ENCODE measurements at places on chromosomes 16 and 17.
A peak's percentile ranks its signal among the peaks of the same experiment; 100 is the strongest.

DNA sequence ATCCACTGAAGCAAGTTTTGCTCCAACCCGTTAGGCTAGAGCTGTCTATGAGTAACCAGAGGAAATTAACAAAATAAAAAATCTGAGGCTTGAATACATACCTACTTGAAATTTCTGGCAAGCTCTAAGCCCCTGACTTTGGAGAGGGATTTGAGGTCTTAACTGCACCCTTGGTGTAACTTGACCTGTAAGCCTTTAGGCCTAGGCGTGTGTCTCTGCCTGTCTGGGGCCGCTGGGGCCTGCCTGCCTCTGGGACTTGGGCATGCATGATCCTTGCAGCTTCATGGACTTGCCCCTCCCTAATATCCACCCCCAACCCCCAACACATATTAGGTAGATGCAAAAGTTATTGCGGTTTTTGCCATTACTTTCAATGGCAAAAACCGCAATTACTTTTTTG lies 3.7 kb upstream of the CDC42EP4 start:
- DNase-seq, result no peak

GRCh38 chr16:66263973-66264310 lies 102.5 kb upstream of the CDH5 start:
- no peak for DNase-seq

DNA sequence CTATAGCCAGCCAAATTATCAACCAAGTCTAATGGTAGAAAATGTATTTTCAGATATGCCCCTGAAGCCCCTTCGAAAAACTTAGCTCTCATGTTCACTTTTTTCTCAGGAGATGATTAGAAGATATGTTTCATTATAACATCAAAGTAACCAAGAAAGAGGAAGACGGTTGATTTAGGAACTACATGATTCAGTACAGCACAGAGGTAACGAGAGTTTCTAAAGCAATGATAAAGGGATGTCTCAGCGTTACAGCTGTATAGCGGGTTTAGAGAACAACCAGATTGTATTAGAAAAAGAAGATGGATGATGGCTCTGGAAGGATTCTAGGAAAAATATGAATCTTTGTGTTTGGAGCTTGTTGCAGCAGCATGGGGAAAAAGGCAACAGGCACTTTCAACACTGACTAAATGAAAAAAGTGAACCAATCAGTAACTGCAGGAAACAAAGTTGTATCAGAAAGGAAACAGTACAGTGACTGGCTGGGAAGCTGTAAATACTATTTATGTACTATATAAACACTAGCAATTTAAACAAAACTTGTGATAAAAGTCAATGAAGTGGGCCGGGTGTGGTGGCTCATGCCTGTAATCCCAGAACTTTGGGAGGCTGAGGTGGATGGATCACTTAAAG lies 21.5 kb downstream of the MBTD1 start:
- DNase-seq, result no peak

GRCh38 chr16:29154088-29154487 lies 169.2 kb downstream of the LAT start:
- no peak for DNase-seq

- no peak for DNase-seq
Measured at GRCh38 chr16:77133706-77134105, 57.3 kb upstream of the MON1B start.

- no peak for DNase-seq
Measured at GRCh38 chr16:84967828-84968227, 43.5 kb downstream of the ZDHHC7 start.

- no peak for DNase-seq
Measured at GRCh38 chr17:78147315-78147998, 1.3 kb downstream of the C17orf99 start.

- no peak for DNase-seq
Measured at GRCh38 chr16:11683145-11683544, 14.9 kb downstream of the SNN start.

GRCh38 chr16:12462426-12463280 lies 341.0 kb downstream of the CPPED1 start:
- DNase-seq, result no peak

DNA sequence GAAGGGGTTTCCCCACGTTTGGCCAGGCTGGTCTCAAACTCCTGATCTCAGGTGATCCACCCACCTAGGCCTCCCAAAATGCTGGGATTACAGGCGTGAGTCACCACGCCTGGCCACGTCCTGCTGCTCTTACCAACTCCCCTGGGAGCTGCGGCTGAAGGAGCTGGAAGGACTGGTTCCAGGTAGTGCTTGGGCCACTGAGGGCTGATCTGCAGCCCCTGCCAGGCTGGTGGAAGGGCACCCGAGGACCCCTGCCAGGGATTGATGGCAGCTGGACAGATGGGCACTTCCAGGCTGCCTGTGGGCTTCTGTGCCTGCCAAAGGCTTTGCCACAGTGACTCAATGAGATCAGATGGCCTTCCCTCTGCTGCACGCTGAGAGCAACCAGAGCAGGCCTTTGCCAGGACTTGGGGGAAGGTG lies 2.3 kb downstream of the OXLD1 start:
- DNase-seq, result no peak

- DNase-seq, result no peak
Measured at GRCh38 chr16:29734786-29735185, 11.0 kb downstream of the C16orf54 start.

GRCh38 chr17:1422885-1423284 lies 22.9 kb upstream of the YWHAE start:
- DNase-seq, result peak; percentile 30

DNA sequence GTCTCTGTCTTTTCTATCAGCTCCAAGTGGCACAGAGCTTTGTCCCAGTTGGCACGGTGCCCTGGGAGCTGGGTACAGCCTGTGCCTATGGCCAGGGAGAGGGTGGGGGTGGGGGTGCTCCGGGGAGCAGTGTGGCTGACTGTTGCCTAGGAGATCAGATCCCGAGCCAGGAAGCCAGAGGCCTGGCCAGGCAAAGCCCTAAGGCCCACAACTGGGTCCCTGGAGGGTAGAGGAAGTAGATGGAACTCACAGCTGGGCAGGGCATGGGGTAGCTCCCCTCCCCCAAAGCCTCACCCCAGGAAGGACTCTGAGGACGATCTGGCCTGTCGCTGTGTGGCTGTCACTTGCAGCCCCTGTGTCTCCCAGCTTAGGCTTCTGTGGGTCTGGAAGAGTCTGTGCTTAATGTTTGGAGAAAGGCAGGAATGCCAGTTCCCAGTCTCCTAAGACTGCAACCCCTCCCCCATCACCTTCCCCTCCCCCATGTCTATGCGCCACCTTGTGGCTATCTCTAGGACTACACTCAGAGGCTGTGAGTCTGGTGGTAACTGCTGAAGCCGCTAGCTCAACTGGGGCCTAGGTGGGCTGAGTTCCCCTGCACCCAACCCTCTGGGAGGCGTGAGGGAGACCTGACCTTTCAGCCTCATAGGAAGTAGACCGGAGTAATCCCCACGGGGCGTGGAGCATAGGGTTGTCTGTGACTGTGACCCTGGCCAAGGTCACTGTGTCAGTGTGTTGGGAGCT lies 12.6 kb downstream of the THRA start:
- DNase-seq, result peak; percentile 87

DNA sequence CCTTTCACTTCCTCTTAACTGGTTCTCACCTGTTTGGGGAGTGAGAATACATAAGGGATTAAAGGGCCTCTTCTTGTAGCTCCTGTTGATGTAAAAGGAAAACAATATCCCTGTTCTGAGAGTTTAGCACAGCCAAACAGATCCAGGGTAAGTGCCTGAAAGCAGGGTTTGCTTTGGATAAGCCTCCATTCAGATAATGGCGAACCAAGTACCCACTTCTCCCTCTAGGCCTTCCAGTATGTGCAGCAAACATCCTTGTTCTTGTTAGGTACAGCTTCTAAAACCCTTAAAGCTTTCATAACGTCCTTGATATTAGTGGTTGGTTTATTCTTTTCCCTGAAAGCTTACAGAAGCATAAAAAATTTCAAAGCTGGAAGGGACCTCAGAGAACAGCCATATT lies 130.6 kb upstream of the DNAH9 start:
- DNase-seq, result no peak

- DNase-seq, result no peak
Measured at GRCh38 chr17:80446645-80447405, 29.6 kb downstream of the NPTX1 start.

GRCh38 chr17:13244513-13244912 lies 226.7 kb upstream of the ELAC2 start:
- DNase-seq, result no peak

DNA sequence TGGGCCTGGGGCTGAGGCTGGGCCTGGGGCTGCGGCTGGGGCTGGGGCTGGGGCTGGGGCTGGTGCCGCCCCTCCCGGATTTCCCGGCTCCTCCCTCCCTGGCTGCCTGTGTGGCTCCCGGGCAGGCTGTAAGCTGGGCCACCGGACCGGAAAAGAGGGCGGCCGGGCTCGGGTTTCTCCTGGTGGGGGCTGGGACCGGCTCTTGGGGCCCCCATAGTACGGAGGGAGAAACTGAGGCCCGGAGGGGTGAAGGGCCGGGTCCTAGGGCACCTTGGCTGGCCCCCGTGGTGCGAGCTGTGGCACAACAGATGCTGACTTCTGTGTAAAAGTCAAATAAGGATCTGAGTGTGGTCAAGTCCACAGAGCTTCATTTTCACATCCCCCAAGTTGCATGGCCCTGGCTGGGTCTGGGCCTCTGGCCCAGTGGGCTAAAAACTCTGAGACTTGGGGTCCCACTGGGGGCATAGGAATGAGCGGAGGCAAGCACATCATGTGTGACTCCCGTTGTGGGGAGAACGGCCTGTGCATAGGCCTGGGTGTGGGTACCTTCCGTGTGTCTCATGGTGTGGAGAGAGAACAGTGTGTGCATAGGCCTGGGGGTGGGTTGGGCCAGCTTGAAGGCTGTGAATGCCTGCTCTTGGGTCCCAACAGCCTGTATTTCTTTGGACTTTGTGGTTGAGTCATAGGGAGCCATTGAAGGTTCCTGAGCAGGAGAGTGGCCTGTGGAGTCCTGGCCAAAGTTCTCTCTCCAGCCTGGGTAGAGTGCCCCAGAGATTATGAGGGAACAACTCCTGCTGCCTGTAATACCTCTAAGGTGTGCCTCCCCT lies 123.9 kb upstream of the CIBAR2 start:
- DNase-seq, result no peak

DNA sequence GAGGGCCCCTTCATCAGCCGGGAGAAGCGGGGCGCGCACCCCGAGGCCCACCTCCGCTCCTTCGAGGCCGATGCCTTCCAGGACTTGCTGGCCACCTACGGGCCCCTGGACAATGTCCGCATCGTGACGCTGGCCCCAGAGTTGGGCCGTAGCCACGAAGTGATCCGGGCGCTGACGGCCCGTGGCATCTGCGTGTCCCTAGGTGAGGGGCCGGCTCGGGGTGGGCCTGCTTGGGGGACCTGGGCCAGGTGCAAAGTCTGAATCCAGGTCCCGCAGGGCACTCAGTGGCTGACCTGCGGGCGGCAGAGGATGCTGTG lies 3.5 kb downstream of the CEMP1 start:
- DNase-seq, result no peak

- no peak for DNase-seq
Measured at GRCh38 chr17:44149750-44150329, 8.1 kb downstream of the HROB start.

- DNase-seq, result no peak
Measured at GRCh38 chr16:12767897-12768296, 35.8 kb downstream of the CPPED1 start.

- no peak for DNase-seq
Measured at GRCh38 chr17:57313097-57313835, 56.9 kb downstream of the MSI2 start.

DNA sequence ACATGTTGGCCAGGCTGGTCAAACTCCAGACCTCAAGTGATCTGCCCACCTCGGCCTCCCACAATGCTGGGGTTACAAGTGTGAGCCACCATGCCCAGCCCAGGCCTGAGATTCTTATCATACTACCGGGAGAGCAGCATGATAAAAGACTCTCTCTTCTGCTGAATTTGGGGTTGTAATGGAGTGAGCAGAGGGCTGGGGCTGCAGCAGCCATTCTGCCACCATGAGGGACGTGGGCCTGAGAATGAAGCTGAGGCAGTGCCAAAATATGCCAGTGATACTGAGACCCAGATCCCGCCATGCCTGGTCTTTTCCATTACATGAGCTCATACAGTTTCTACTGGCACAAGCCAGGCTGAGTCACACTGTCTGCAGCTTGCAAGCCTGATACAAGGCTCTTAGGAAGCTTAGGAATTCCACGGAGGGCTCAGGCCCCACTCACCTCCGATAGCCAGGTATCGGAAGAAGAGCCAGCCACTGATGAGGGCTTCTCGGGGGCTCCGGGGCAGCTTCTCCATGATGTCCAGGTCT lies 19.6 kb upstream of the P2RX1 start:
- DNase-seq, result no peak

- no peak for DNase-seq
Measured at GRCh38 chr17:17548044-17548443, 43.5 kb downstream of the PEMT start.

DNA sequence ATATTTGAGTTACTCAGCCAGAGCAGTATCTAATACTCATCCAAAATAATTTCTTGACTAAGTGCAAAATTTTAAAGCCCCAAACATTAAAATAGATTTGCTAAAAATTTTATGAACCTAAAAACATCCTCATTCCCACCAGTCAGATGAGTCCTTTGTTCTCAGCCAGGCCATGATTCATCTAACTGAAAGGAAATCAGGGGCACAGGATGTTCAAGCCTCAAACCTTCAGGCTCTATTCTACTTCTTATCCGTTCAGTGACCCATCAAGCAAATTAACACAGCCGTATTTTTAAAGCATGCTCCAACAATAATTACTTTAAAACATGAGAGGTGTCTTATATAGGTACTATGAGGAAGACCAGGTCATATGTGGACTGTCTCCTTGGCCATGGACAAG lies 176.5 kb upstream of the MON1B start:
- DNase-seq, result no peak

GRCh38 chr17:74767111-74767516 lies 9.0 kb downstream of the NAT9 start:
- DNase-seq, result no peak

DNA sequence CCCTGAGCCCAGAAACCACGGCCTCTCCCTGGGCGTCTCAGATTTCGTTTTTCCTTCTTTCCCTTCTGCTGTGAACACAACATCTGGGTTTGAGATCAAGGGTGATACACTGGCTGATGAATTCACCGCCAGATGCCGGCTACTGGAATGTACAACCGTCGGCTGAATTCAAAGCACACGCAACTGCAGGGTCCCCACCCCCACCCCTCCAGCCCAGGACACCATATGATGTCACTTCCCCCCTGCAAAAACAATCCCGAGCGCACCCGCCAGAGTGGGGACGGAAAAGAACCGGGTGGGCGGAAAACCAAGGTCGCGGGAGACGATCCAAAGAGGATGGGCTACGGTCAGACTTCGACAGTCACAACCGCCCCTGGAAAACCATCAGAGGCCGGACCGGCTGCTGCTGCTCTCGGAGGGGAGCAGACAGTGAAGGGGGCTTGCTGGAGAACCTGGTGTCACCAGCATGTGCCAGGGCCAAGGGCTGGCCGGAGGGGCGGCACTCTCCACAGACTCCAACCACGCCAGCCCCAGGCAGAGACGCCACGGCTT lies 23.3 kb downstream of the CEP295NL start:
- no peak for DNase-seq

GRCh38 chr17:72654706-72655105 lies 437.8 kb downstream of the SLC39A11 start:
- DNase-seq, result no peak

- peak; percentile 90 for DNase-seq
Measured at GRCh38 chr17:3965118-3965800, 1.0 kb upstream of the ATP2A3 start.

Measured in mesendoderm (in vitro differentiated cells).